ENCODE measurements at places on chromosomes 1 and 21.

DNA sequence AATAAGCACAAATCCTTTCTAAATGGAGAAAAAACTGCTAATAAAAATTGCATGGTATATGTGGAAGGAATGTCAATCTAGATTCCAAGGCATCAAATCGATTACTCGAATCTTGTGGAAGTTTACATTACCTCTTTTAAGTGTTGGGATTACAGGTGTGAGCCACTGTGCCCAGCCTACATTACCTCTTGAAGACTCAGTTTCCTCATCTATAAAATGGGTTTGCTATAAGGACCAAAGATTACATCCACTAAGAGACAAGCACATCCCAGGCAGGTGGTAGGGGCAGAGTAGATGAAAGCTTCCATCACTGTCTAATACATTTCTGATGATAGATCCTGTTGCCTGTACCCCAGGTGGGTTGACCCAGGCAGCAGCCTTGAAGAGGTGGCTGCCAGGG lies 16.1 kb downstream of the DHCR24 start:
- H3K4me1 ChIP-seq, result peaks cover 12% of the 10 kb centered on the region
- no peak for DNase-seq
- H3K27ac ChIP-seq, result no peak overlapping the region

- H3K27me3 ChIP-seq, result peaks cover 5% of the 10 kb centered on the region
- H3K27ac ChIP-seq, result no peak overlapping the region
- no peak for DNase-seq
- H3K36me3 ChIP-seq, result no peaks in the 10 kb centered on the region
- H3K4me1 ChIP-seq, result peaks cover 11% of the 10 kb centered on the region
Observed at GRCh38 chr1:162020150-162020549, 3.5 kb downstream of the OLFML2B start.

GRCh38 chr1:40965531-40965930 lies 14.0 kb upstream of the CTPS1 start:
- no peaks in the 10 kb centered on the region for H3K27me3 ChIP-seq
- H3K4me1 ChIP-seq, result peaks cover 13% of the 10 kb centered on the region
- no peaks in the 10 kb centered on the region for H3K36me3 ChIP-seq
- DNase-seq, result no peak

- peak overlapping the region; percentile 76 for H3K4me3 ChIP-seq
- no peak overlapping the region for H3K27ac ChIP-seq
- peaks cover 9% of the 10 kb centered on the region for H3K27me3 ChIP-seq
- DNase-seq, result peak; percentile 60
- no peaks in the 10 kb centered on the region for H3K4me1 ChIP-seq
Observed at GRCh38 chr1:10694274-10694632, 102.2 kb downstream of the CASZ1 start.

DNA sequence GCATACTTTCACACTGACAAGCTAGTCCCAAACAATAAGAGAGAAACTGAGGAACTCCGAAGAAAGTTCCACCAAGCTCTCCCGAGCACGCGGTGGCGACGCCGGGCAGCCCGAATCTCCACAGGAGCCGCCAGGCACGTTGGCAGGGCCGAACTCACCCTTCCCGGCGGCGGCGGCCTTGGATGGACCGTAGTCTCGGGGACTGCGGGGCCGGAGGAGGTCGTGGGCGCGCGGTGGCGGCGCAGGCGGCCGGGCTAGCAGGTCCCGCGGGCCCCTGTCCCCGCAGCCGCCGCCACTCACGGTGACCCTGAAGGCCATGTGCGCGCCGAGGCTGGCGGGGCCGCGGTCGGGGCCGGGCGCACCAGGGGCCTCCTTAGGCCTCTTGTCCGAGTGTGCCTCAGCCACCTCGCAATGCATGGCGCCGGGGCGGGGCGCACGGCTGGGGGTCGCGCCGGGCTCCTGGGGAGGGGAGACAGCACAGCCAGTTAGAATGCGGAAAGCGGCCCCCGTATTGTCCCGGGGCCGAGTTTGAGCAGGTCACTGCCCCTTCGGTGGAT lies 1.2 kb downstream of the GLIS1 start:
- no peaks in the 10 kb centered on the region for H3K36me3 ChIP-seq
- H3K27ac ChIP-seq, result no peak overlapping the region
- no peak overlapping the region for H3K4me3 ChIP-seq
- peaks cover 33% of the 10 kb centered on the region for H3K4me1 ChIP-seq
- no peaks in the 10 kb centered on the region for H3K27me3 ChIP-seq
- DNase-seq, result no peak

DNA sequence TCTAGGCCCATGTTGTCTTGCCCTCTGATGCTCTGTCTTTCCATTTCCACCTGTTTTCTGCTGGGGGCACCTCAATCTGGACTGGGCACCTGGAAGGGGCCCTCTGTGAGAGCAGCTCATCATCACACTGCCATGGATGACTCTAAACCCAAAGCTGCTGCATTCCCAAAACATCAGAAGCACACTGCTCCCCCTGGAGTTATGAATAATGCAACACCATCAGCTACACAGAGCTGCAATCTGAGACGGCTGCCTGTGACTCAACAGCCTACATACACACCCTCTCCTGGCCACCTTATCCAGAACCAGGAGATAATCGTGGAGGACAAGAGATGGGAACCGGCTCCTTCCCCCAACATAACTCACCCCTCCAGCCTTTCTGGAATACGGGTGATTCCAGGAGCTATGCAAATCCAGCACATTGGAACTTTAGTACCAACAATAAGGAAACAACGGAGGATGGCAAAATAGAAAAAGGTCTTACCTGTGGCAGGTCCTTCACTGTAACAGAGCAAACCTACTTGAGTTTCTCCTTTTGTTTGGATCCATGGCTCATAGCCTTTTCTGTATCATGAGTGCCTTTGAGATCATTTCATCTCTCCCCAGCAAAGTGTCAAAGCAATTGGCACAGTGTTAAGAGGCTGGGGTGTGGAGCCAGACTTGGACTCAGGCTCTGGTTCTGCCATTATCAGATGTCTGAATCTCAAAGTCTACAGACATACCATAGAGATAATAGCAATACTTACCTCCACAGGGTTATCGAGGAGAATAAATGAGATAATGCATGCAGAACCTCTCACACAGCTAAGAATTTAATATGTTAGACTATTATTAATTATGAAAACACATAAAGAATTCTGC lies 29.3 kb downstream of the AK2 start:
- H3K27ac ChIP-seq, result no peak overlapping the region
- peaks cover 32% of the 10 kb centered on the region for H3K4me1 ChIP-seq
- DNase-seq, result peak; percentile 96
- peaks cover 7% of the 10 kb centered on the region for H3K36me3 ChIP-seq

DNA sequence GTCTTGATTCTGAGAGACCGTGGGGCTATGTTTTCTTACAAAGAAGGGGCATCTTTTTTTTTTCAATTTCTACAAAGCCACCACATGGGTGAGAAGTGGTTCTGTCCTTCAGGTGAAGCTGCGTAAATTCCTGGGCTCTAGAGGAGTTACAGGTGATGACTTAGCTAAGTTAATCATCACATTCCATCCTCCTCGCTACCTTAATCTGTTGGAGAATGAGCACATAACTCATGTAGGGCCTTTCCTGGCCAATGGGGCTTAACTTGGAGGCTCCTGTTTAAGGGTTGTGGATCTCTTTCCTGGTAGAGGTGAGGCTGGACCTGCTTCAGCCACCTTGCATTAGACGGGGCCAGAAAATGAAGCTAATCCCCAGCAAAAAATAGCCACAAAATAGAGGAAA lies 19.9 kb downstream of the REG4 start:
- H3K36me3 ChIP-seq, result no peaks in the 10 kb centered on the region
- H3K27ac ChIP-seq, result no peak overlapping the region
- no peak overlapping the region for H3K4me3 ChIP-seq
- no peak for DNase-seq
- H3K4me1 ChIP-seq, result peaks cover 12% of the 10 kb centered on the region
- no peaks in the 10 kb centered on the region for H3K27me3 ChIP-seq

- peak overlapping the region; percentile 53 for H3K27ac ChIP-seq
- H3K36me3 ChIP-seq, result no peaks in the 10 kb centered on the region
- H3K4me3 ChIP-seq, result peak overlapping the region; percentile 86
- no peaks in the 10 kb centered on the region for H3K27me3 ChIP-seq
- peaks cover 35% of the 10 kb centered on the region for H3K4me1 ChIP-seq
- DNase-seq, result peak; percentile 60
Observed at GRCh38 chr1:93908394-93909145, 660 bp downstream of the GCLM start.

DNA sequence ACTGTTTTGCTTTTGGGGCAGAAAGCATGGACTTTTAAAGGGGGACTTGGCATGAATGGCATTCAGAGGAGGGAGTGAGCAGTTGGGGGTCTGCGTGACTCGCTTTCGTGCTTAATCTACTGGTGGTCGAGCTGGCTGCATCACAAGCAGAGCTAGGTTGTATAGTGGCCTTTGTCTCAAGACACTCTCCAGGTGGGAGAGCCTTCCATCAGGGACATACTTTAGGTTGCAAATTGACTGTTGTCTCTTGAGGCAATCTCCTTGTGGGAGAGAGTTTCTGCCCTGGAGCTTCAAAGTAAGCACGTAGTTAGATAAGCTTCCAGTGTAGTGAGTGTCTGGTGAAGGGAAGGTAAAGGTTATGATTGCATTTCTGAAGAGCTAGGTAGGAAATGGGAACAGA lies 93.9 kb downstream of the C1orf21 start:
- DNase-seq, result no peak
- no peak overlapping the region for H3K27ac ChIP-seq
- no peak overlapping the region for H3K4me3 ChIP-seq
- peaks cover 3% of the 10 kb centered on the region for H3K36me3 ChIP-seq
- H3K27me3 ChIP-seq, result no peaks in the 10 kb centered on the region

- DNase-seq, result peak; percentile 31
- H3K36me3 ChIP-seq, result no peaks in the 10 kb centered on the region
- H3K27ac ChIP-seq, result no peak overlapping the region
- no peak overlapping the region for H3K4me3 ChIP-seq
Observed at GRCh38 chr1:53543130-53543777, 84.1 kb downstream of the DMRTB1 start.

Measured in GM23248 (cell line).